MV-4-11 (cell line): ENCODE measurements at places on chromosomes 1 and 21.

GRCh38 chr1:24894002-24894401, 36.1 kb downstream of the RUNX3 start:
- DNase-seq = no peak

GRCh38 chr1:95504321-95504720, 270.3 kb downstream of the RWDD3 start:
- no peak for DNase-seq

DNA sequence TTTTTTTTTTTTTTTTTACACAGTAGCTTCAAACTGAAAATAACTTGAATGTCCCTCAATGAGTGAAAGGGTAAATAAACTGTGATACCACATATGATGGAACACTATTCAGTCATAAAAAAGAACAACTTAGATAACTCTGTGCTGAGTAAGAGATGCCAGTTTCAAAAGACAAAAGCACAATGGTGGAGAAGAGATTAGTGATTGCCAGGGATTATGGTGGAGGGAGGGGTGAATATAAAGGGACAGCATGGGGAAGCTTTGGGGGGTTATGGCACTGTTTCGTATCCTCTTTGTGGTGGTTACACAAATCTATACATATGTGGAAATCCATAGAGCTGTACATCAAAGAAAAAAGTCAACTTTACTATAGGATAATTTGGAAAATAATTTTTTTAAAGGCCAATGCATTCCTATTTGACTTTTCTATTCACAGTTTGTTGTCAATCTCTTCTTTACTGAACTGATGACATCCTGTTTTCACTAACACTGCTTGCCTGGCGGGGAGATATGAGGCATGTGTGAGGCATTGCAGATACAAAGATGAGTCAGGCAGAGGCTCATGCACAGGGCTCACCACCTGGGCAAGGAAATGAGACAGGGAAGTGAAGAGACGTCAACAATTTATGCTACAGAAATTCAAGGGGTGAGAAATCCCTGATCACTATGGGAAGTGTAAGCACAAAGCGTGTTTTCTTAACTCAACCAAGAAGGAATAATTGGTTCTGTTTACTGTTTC, 302.7 kb downstream of the DUSP10 start:
- DNase-seq = peak; percentile 76

DNA sequence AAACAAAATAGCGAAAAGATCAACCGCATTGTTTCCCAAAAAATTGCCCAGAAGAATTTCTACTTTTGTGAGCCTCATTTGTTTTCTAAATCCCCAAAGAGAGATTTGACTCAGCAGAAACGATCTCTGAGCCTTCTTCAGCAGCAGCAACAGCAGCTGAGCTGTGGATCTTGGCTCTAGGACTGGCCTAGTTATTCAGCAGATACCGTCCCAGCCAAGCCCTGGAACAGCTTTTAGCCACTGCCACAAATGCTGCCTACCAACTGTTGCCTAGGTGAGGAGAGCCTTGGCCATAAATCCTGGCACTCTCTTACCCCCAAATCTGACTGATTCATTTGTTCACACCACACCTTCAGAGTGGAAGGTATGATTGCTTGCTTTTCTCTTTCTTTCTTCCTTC, 320.1 kb downstream of the TGFB2 start:
- no peak for DNase-seq

DNA sequence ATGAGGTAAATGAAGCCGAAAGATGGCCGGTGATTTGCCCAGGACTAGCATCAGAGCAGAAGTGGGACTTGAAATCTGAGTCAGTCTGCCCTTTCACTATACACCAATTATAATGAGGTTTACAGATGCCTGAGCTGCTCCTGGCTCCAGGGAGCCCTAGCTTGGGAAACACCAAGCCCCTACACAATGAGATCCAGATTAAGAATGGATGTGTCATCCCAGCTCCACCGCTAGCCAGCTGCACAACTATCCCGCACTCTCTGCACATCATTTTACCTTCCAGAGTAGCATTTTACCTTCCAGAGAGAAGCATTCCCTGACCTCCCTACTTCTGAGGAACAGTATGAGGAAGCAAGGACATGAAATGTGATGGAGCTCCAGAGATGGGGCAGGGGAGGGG, 27.0 kb downstream of the SERTAD4 start:
- DNase-seq = no peak

GRCh38 chr1:8343044-8343443, 25.1 kb downstream of the SLC45A1 start:
- DNase-seq = no peak

GRCh38 chr1:6928106-6928885, 143.0 kb downstream of the CAMTA1 start:
- DNase-seq = no peak

- DNase-seq = no peak
Measured at GRCh38 chr1:237921306-237921705, 30.6 kb upstream of the ZP4 start.

DNA sequence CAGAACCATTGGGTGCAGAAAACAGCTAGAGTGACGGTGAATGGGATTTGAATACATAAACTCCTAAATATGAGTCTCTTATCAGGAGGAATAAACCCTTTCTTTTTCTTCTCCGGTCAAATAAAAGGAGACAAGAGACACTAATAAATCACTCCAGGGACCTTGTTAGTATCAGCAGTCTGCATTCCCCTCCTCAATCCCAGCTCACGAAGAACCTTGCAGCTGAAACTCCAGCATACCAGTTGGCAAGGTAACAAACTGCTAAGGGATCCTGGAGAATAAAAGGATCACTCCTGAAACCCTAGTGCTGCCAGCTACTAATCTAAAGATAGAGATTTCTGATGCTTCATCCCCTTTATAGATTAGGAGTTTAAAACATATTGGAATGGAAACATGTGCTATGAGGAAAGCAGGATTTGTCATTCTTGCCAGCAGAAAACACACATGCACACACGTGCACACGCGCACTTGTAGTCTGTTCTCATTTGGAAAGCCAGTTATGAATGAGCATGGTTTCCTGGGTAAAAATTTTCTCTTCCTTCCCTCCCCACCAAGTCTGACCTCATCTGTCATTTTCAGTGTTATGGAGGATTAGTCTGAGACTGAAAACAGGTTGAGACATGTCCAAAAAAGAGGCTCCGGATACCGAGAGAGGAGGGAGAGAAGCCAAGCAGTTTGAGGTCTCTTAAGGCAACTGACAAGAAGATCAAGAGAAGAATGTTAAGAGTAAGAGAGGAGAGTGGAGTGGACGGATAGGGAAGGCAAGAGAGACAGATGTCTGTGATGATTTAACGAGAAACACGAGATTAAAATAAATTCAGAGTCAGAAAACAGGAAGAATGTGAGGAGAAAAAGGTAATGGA, 10.9 kb downstream of the IER5 start:
- peak; percentile 79 for DNase-seq

- DNase-seq = peak; percentile 58
Measured at GRCh38 chr1:45879885-45880598, 76.6 kb downstream of the MAST2 start.

GRCh38 chr1:53278298-53278725, 40.0 kb upstream of the MAGOH start:
- DNase-seq = no peak
